ENCODE measurements at places on chromosomes 7 and 10. TPM values are rescaled to one million over a fixed set of nuclear protein-coding genes. Genes with fewer than 3 reads are reported as not detected.

ST8SIA6 gene
- polyA plus RNA-seq = 1.7 TPM

DNA sequence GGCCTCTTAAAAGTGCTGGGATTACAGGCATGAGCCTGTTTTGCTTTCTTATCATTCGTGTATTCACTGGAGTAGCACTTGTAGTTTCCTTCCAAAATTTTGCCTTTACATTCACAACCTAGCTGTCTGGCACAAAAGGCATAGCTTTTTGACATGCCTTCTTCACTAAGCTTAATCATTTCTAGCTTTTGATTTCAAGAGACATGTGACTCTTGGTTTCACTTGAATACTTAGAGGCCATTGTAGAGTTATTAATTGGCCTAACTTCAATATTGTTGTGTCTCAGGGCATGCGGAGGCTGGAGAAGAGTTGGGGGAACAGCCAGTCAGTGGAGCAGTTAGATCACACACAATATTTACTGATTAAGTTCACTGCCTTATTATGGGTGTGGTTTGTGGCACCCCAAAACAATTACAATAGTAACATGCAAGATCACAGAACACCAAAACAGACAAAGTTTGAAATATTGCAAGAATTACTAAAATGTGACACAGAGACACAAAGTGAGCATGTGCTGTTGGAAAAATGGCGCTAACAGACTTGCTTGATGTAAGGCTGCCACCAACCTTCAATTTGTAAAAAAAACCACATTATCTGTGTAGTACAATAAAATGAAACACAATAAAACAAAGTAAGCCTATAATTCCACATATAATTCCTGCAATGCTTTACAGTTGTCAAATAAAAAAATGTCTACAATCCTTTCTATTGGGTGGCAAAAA, 43.1 kb downstream of the BRAF start:
- no peak for DNase-seq

DNA sequence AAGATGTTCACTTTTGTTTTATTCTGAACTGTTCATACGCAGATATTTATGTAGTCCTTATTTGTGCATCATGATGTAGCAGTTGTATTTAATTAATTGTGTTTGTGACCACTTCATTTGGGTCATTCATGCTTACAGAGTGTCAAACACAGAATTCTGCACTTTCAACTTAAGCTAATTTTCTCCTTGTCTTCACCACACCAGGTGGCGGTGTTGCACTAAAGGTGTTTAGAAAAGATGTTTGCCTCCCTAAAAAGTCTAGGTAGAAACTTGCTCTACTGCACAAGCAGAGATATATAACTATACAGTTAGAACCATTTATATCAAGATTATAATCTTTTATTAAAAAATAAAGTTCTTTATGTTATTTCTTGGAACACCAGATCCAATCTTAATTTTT, 1.3 kb upstream of the TAS2R38 start:
- no peak for DNase-seq

DNA sequence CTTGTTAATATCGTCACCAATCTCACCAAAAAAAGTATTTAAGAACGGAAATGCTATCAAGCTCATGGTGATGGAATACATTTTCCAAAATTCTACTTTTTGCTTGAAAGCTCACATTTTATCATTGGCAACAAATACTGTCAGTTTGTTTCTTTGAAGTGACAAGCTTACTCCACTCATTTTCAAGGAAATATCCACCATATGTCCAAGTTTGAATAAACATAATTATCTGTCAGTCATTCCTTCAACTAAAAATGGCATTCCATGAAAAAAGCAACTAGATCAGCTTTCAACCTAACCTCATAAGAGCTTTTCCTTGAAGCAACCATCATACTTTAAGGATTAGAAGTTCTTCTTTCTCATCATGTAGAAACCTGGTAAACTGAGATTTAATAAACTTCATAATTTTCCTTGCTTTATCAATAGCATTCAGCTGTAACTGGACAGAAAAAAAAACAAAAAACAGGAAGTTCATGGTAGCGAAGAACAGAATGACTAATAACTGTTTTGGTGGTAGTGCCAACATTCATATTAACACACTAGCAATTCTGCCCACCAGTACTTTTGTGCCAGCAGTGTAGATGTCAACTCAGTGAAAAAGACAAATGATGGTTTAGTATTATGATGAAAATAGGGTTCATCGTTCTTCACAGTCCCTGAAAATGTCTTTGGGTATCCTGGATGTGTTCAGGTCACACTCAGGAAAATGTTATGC, 764.9 kb downstream of the GRM8 start:
- no peak for DNase-seq

DNA sequence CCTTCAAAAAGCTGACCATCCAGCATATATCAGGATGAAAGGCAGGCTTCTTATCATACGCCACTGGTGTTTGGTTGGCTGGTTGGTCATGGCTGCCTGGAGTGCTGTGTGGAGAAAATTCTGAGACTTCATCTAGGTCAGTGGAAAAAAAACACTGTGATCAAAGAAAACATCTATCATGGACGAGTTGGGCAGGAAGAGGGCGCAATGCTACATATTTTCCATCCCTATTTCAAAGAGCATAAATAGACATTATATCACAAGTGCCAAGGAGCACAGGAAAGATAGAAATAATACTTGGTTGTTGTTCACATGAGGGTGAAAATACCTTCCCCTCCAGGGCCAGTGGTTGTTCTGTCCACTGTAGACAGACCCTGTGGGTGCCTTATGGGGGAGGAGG, 128.4 kb upstream of the PLPP4 start:
- DNase-seq = no peak

- DNase-seq = no peak
These were observed 185.4 kb upstream of the SHH start for GRCh38 chr7:155997431-155998327.

- DNase-seq = peak; percentile 52
These were observed 249.1 kb downstream of the DNAJB9 start for GRCh38 chr7:108818742-108819141.

Measured in muscle of leg (tissue), 16 donors.